ENCODE measurements at places on chromosomes 6 and 20. TPM values are rescaled to one million over a fixed set of nuclear protein-coding genes. Genes with fewer than 3 reads are reported as not detected.

Gene C6orf132
- 5.9 TPM for total RNA-seq

Gene WFDC10B
- not detected for total RNA-seq

Gene MROH8
- 0.89 TPM for total RNA-seq

Gene ACAT2
- 160 TPM for total RNA-seq

Gene RCAN2
- total RNA-seq: 2.0 TPM

Gene KCNK5
- total RNA-seq: 0.15 TPM

Gene PKIB
- total RNA-seq: 0.59 TPM

Gene RNF8
- total RNA-seq: 12.9 TPM

Gene TAGAP
- total RNA-seq: not detected

Gene CALHM6
- total RNA-seq: 1.8 TPM

Gene SRSF12
- total RNA-seq: 0.34 TPM

Gene PPP1R16B
- not detected for total RNA-seq

Gene OXT
- not detected for total RNA-seq

Gene GHRH
- total RNA-seq: not detected

Gene BPIFB2
- total RNA-seq: not detected

Gene CST3
- 430 TPM for total RNA-seq

Gene NRSN1
- total RNA-seq: not detected

Gene GSTA2
- not detected for total RNA-seq

Gene SMOC2
- total RNA-seq: not detected

Gene IPCEF1
- total RNA-seq: not detected

Gene POU5F1
- not detected for total RNA-seq

Gene GLO1
- 210 TPM for total RNA-seq

Gene POM121L2
- total RNA-seq: not detected

Gene ACSS1
- 1.8 TPM for total RNA-seq

Gene HRH3
- not detected for total RNA-seq

Gene ARHGAP40
- total RNA-seq: not detected

Gene C20orf141
- total RNA-seq: not detected

Gene CLVS2
- not detected for total RNA-seq

Gene COL21A1
- 0.34 TPM for total RNA-seq

Gene SIRPB1
- 0.67 TPM for total RNA-seq

Gene KCNQ5
- 0.30 TPM for total RNA-seq

Gene STMND1
- total RNA-seq: 0.17 TPM

Gene SRMS
- total RNA-seq: not detected

Gene UBR2
- 10.1 TPM for total RNA-seq

Gene ZDHHC14
- 3.4 TPM for total RNA-seq

Gene CCDC170
- 0.15 TPM for total RNA-seq

Gene GPR63
- total RNA-seq: 1.0 TPM

Gene SGK2
- total RNA-seq: not detected

Gene PERP
- total RNA-seq: 38.5 TPM

Gene ARMC12
- total RNA-seq: under 0.01 TPM

Gene GLP1R
- total RNA-seq: not detected

Gene YTHDF1
- total RNA-seq: 16.2 TPM

Gene TUBB1
- total RNA-seq: not detected

Measured in bronchus fibroblast of lung (primary cell).